MCF 10A (cell line): ENCODE measurements at places on chromosomes 7 and 10.

DNA sequence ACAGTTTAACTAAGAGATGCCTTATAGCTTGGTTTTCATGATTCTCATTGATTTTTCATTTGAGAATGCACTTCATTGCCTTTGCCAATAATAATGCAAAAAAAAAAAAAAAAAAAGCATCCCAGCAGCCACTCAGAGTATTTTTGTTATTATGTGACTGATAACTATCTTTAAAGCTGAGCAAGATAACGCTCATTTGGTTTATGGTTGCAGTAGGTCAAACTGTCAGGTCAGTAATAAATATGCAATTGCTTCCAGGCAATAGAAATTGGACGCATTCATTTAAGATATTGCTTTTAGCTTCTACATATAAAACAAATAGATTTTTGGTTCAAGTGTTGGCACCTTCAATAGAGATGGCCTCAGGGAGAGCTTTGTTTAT, 215.1 kb downstream of the PRPF18 start:
- H3K36me3 ChIP-seq, result no peaks in the 10 kb centered on the region
- no peak for DNase-seq
- H3K27me3 ChIP-seq, result no peaks in the 10 kb centered on the region
- H3K4me3 ChIP-seq, result no peak overlapping the region
- H3K4me1 ChIP-seq, result no peaks in the 10 kb centered on the region
- no peak overlapping the region for H3K27ac ChIP-seq

DNA sequence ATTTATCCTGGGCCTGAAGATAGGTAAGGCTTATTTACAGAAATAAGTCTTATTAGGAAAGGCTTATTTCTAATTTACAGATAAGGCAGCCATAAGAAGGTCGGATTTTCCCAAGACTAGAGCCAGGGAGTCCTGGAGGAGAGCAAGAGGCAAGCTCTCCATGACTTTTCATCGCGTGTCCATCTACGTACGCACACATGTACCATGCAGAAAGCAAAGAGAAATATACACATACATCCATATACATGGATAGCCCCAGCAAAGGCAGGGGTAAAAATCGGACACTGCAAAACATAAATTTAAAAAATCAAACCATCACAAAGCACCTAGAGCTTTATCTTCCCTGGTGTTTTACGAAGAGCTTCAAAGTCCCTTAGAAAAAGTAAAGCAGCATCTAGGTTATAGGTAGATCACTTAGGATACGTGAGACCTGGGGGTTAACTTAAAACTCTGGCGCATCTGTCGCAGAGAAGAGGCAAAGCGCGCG, 25.8 kb upstream of the ZRANB1 start:
- no peaks in the 10 kb centered on the region for H3K27me3 ChIP-seq
- H3K4me3 ChIP-seq, result peak overlapping the region; percentile 91
- H3K4me1 ChIP-seq, result peaks cover 28% of the 10 kb centered on the region
- H3K36me3 ChIP-seq, result peaks cover 10% of the 10 kb centered on the region

DNA sequence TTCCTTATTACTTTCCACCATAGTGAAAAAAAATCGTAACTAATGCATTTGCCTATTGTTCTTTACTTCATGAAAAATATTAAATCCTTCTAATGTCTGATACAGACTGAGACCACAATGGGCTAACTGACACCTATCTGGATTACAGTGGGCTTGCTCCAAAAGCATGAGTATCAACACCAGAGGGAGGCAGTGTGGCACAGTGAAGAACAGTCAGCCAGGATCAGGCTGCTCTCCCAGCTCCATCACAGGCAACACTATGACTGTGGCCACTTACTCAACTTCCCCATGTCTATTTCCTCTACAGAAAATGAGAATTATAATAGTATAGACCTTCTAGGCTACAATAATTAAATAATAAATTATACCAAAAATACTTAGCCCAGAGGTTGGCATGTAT, 97.2 kb downstream of the SLC25A13 start:
- no peak overlapping the region for H3K4me3 ChIP-seq
- H3K36me3 ChIP-seq, result peaks cover 18% of the 10 kb centered on the region
- H3K27me3 ChIP-seq, result no peaks in the 10 kb centered on the region
- H3K27ac ChIP-seq, result no peak overlapping the region

DNA sequence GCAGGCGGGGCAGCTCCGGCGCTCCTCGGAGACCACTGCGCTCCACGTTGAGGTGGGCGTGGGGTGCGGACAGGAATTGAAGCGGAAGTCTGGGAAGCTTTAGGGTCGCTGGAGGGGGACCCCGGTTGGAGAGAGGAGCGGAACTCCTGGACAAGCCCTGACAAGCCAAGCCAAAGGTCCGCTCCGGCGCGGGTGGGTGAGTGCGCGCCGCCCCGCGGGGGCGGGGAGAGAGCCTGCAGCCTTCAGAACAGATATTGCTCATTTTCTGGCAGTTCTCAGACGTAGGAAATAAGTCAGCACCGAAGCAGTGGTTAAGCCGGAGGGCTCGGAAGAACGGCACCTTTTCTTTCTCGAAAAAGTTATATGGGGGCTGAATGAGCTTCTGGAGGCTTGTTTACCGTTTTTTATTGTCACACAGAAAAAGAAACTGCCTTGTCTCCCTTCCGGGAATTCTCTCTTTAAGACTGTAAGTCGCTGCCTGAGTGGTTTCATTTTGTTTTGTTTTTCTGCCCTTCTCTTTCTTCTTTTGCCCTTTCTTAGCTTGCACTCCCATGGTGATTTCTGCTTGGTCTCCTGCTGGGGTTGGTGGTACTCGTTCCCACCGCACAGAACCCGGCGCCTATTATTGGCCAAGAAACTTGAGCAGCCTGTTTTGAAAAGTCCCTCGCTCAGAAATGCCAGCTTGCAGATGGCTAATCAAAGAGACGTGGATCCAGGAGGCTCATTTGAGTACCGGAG, 732 bp downstream of the FAS start:
- H3K27me3 ChIP-seq, result no peaks in the 10 kb centered on the region
- peaks cover 31% of the 10 kb centered on the region for H3K4me1 ChIP-seq

GRCh38 chr7:106021151-106022067, 58.3 kb downstream of the CDHR3 start:
- no peak for DNase-seq
- H3K4me3 ChIP-seq, result no peak overlapping the region
- H3K36me3 ChIP-seq, result no peaks in the 10 kb centered on the region

DNA sequence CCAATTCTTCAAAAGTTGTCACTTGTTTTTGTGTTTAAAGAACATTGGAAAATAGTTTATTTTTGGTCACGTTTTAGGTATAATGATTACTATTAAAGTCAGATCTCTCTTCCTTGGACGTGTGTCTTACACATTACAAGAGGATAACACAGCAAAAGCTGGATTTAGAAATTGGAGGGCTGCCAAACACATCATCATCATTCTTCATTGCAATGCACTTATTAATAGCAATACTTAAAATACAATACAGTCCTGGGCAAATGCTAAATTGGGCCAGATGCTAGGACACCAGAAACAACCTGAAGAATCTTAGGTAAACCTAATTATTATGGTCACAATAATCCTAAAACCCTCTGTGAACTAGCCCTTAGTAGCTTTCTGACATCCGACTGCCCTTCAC, 303.6 kb downstream of the DGKB start:
- peaks cover 12% of the 10 kb centered on the region for H3K27me3 ChIP-seq
- DNase-seq, result peak; percentile 16
- H3K4me3 ChIP-seq, result no peak overlapping the region
- no peak overlapping the region for H3K27ac ChIP-seq

GRCh38 chr7:147443942-147444341, 1146.6 kb upstream of the C7orf33 start:
- H3K36me3 ChIP-seq, result no peaks in the 10 kb centered on the region
- H3K4me3 ChIP-seq, result no peak overlapping the region
- no peak overlapping the region for H3K27ac ChIP-seq

DNA sequence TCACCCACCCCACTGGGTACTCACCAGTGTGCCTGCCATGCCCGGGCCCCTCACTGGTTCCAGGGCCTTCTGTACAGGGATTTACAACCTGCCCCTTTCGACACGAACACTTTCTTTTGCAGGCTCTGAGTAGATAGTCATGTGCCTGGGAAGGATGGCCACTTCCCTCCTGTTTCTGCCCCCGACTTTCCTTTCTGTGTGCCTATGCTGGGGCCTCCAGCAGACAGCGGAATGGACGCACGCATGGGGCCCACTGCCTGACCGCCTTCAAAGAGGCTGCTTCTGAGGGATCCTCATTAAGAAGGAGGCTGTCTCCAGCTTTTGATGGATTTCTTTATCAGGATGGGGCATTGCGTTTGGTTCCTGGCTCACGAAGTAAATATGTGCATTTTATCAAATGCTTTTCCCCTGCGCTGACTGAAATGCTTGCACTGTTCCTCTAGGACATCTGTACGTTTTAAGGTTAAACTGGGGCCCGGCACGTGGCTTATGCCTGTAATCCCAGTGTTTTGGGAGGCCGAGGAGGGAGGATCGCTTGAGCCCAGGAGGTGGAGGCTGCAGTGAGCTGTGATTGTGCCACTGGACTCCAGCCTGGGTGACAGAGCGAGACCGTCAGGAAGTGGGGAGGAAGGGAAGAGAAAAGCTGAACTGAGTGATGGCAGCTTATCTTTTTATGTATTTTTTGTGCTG, 29.4 kb upstream of the NKX6-2 start:
- H3K27ac ChIP-seq, result no peak overlapping the region
- H3K27me3 ChIP-seq, result peaks cover 10% of the 10 kb centered on the region
- no peaks in the 10 kb centered on the region for H3K36me3 ChIP-seq

GRCh38 chr10:93436591-93437085, 45.5 kb downstream of the MYOF start:
- no peaks in the 10 kb centered on the region for H3K27me3 ChIP-seq
- peaks cover 31% of the 10 kb centered on the region for H3K36me3 ChIP-seq
- peak overlapping the region; percentile 98 for H3K27ac ChIP-seq
- DNase-seq, result peak; percentile 72

- peaks cover 65% of the 10 kb centered on the region for H3K27me3 ChIP-seq
- H3K4me1 ChIP-seq, result no peaks in the 10 kb centered on the region
- H3K27ac ChIP-seq, result no peak overlapping the region
- DNase-seq, result no peak
Measured at GRCh38 chr10:81065474-81065873, 527.8 kb downstream of the SH2D4B start.

DNA sequence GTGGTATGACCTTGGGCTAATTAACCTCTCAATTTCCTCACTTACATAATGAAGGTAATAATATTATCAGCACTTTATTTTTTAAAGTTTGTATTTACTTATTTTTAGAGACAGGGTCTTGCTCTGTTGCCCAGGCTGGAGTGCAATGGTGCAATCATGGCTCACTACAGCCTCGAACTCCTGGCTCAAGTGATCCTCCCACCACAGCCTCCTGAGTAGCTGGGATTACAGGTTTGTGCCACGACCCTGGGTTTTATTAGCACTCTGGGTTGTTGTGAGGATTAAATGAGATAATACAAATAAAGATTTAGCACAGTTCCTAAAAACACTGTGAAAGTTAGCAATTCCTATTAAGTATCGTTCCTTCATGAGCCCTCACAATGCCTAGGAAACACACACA, 14.7 kb downstream of the BAMBI start:
- no peaks in the 10 kb centered on the region for H3K36me3 ChIP-seq
- H3K27ac ChIP-seq, result no peak overlapping the region
- no peak overlapping the region for H3K4me3 ChIP-seq
- no peaks in the 10 kb centered on the region for H3K27me3 ChIP-seq

- peak overlapping the region; percentile 91 for H3K27ac ChIP-seq
- no peaks in the 10 kb centered on the region for H3K36me3 ChIP-seq
- no peaks in the 10 kb centered on the region for H3K27me3 ChIP-seq
- peaks cover 27% of the 10 kb centered on the region for H3K4me1 ChIP-seq
- peak overlapping the region; percentile 10 for H3K4me3 ChIP-seq
Measured at GRCh38 chr10:74194999-74195398, 44.0 kb downstream of the ADK start.

GRCh38 chr7:26532471-26532870, 240.8 kb downstream of the SNX10 start:
- no peaks in the 10 kb centered on the region for H3K4me1 ChIP-seq
- H3K36me3 ChIP-seq, result no peaks in the 10 kb centered on the region
- H3K4me3 ChIP-seq, result no peak overlapping the region
- DNase-seq, result no peak

DNA sequence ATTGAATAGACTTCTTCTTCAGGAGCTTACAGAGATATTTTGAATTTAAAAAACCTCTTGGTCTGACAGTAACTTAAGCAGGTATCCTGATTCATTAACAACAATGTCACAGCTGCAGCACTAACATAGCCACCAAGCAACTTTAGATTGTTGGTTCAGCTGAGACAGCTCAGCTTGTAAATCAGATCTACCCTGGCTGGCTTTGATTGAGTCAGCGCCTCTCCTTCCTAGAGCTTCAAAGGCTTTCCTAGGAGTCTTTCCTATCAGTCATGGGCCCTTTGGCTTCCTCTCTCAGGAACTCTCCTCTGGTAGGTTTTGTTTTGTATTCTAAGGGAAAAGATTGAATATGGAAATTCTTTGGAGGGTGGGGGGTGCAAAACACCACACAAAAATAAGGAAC, 70.7 kb upstream of the STEAP4 start:
- H3K27ac ChIP-seq, result no peak overlapping the region
- H3K4me1 ChIP-seq, result no peaks in the 10 kb centered on the region
- peaks cover 6% of the 10 kb centered on the region for H3K27me3 ChIP-seq

DNA sequence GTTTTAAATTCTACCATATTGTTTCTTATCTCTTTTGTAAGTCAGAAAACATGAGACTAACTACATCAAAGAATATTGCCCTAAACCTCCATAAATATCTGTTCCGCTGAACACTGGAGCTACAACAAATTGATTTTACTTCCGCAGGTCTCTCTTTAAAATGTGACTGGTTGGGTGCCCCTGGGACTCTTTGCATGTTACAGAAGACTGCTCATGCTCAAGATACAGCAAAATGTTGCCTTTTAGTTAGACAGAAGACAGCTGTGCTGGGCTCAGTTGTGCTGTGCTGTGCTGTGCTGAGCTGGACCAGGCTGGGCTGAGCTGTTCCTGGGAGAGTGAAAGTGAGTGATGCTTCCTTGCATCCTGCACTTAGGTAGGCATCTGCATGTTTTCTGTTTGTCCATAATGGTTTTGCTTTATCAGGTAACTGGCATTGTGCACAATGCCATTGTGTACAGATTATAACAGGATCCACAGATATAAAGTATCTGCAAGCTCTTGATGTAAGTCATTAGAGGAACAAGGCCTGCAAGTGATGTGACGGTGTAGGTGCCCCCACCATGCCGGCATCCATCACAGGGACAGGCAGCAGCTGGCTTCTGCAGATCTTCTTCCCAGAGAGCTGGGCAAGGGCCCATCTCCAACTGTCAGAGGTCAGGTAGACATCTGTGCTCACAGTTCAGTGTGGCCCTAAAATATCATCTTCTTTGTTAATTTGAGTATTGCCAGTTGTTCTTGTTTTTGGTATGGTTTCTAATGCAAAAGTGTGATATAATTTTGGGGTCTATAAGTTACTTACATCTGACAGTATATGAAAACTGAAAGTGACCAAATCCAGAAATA, 972.5 kb upstream of the CELF2 start:
- H3K4me1 ChIP-seq, result no peaks in the 10 kb centered on the region
- H3K27me3 ChIP-seq, result no peaks in the 10 kb centered on the region

GRCh38 chr7:133853706-133854276, 273.3 kb upstream of the LRGUK start:
- peak; percentile 94 for DNase-seq
- peak overlapping the region; percentile 64 for H3K4me3 ChIP-seq
- H3K4me1 ChIP-seq, result peaks cover 33% of the 10 kb centered on the region
- no peaks in the 10 kb centered on the region for H3K36me3 ChIP-seq
